ENCODE measurements at places on chromosomes 4 and X. TPM values are rescaled to one million over a fixed set of nuclear protein-coding genes. Genes with fewer than 3 reads are reported as not detected.

DNA sequence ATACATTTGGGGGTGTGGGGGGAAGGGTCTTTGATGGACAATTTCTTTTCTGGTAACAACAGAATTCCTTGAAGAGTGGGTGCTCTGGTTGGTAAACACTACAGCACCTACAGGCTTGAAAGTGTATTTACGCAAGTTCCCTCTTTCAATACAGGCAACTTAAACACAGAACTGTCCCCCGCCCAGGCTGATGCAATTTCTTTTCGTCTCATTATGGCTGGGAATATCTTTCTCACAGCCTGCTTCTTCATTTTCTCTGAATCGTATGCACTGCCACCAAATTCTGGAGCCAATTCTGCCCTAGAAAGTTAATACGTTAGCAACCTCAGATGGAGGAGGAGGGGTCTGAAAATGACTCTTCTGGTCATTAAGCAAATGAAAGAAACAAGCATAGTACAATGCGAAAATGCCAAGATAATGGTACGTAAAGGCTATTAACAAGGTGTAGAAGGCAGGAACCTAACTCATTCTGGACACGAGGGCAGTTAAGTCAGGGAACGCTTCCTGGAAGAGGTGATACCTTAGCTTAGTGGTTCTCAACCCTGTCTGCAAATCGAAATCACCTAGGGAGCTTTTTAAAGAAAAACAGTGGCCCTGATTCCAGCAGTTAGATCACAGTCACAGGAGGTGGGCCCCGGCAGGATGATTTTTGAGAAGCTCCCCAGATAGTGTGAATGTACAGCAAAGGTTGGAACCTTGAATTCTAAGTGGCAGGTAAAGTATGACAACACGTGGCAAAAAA lies 1.0 kb downstream of the AGA start:
- no peak for DNase-seq

GRCh38 chrX:133415276-133416105 lies at the start of gene GPC4:
GPC4 (minus strand) TSS chrX:133415489; CDS start chrX:133414965, 524 bp downstream.
- DNase-seq = no peak

- peak; percentile 40 for DNase-seq
Observed at GRCh38 chr4:118850488-118851173, 14.7 kb upstream of the SEC24D start.

- no peak for DNase-seq
Observed at GRCh38 chrX:32530802-32531403, 680.4 kb downstream of the DMD start.

DNA sequence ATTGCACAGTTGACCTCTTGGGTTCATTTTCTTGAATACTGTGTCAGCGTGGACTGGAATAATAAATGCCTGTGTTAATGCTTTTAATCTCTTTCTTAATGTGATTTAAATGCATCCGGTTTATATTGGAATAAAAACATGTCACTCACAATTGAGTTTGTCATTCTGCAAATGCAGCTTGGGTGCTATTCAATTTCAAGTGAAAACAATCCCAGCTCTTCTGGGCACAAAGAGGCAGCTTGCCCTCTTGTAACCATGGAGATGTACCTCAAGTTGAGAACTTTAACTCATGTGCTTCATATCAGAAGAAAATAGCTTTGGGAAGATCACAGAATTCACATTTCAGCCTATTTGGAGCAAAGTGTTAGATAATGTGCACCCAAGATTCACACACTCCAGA lies 355.7 kb upstream of the GNPDA2 start:
- DNase-seq = no peak

DNA sequence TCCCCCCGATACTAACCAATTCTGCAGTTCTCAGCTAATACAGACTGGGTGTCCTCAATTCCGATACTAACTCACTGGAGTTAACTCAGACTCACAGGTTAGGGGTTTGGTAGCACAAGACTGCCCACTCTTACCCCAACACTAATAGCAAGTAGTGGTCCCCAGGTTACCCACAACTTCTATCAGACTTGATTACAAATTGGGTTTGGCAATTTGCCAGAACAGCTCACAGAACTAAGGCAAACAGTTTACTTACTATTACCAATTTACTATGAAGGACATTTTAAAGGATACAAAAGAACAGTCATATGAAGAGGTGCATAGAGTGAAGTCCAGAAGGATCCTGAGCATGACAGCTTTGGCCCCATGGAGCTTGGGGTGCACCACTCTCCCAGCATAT lies 201.8 kb upstream of the VCX start:
- DNase-seq = no peak

DNA sequence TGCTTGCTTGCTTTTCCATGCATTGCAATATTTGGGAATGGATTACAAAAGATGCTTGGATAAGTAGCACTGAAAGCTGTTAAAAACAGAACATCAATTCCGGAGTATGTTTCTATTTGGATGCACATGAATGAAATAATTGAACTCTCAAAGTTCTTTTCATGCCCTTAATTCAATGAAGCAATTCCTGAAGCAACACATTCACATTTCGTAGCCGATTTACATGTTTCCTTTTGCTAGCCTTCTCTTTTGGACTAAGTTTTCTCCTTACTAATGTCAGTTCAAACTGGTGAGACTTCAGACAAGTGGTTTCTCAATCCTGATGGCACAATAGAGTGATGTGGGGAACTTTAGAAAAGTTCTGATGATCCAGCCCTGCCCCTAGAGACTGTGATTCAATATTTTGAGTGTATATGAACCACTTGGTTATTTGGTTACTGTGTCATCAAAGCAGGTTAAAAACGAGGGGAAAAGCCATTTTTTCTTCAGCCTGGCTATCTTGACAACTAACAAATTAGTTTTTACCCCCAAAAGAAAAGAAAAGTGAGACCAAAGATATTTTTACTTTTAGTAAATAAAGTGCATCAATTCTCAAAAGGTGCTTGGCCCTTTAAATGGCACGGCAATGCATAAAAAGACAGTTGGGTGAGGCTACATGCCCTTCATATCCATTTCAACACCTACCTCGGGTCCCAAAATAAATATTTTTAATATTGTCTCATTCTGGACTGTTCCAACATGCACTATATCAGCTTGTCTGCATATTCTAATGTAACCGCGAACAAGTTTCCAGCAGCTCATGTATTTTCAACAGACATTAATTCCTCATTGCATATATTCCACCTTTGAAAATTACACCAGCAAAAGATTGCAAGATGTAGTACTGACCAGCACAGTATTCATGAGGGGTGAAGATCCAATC lies 90.1 kb upstream of the RPL34 start:
- no peak for DNase-seq

- no peak for DNase-seq
Observed at GRCh38 chrX:110320381-110320987, 2.6 kb upstream of the AMMECR1 start.

- DNase-seq = no peak
Observed at GRCh38 chrX:111581086-111581485, 69.6 kb downstream of the SERTM2 start.

GRCh38 chrX:133669214-133669613 lies 253.9 kb upstream of the GPC4 start:
- no peak for DNase-seq

- no peak for DNase-seq
Observed at GRCh38 chrX:112704187-112704586, 24.4 kb upstream of the LHFPL1 start.

DNA sequence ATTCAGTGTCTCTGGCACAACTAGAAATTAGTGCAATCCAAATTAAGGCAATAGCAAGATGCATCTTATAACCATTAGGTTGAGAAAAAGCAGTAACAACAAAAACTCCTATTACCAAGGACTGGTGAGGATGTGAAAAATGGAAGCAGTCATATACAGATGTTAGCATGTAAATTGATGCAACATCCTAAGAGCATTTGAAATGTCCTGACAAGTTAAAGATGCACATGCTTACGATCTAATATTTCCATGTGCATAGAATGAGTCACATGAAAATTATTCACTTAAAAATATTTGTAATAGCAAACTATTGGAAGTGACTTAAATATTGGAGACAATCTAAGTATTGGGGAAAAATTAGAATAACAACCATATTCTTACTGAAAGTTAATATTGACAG lies 163.0 kb downstream of the FAM13A start:
- no peak for DNase-seq

- DNase-seq = no peak
Observed at GRCh38 chr4:177706916-177707315, 264.7 kb upstream of the AGA start.

GRCh38 chrX:132710656-132711155 lies 221.9 kb upstream of the MBNL3 start:
- no peak for DNase-seq

GRCh38 chr4:123568936-123569335 lies 172.3 kb downstream of the SPRY1 start:
- DNase-seq = no peak

- no peak for DNase-seq
Observed at GRCh38 chr4:174228988-174229387, 54.5 kb downstream of the FBXO8 start.

Gene CRMP1
- total RNA-seq = not detected

Gene ASB12
- total RNA-seq = not detected

Gene CD40LG
- not detected for total RNA-seq

Gene PLK4
- 23.3 TPM for total RNA-seq

Gene SMIM31
- total RNA-seq = not detected

Gene ART3
- not detected for total RNA-seq

Gene PHKA1
- total RNA-seq = 17.2 TPM

Gene LRAT
- total RNA-seq = 0.68 TPM

Gene F11
- not detected for total RNA-seq

Gene LAMP2
- 123 TPM for total RNA-seq

Gene RNF128
- 0.17 TPM for total RNA-seq

Gene CPLX1
- 2.2 TPM for total RNA-seq

Gene H2BW2
- not detected for total RNA-seq

Gene PHOX2B
- not detected for total RNA-seq

Gene CLCN5
- total RNA-seq = 0.94 TPM

Gene EXOC1L
- total RNA-seq = not detected

Gene TRAPPC11
- 31.7 TPM for total RNA-seq

Gene FRMPD4
- not detected for total RNA-seq
